ENCODE measurements at places on chromosomes 12 and 14.

DNA sequence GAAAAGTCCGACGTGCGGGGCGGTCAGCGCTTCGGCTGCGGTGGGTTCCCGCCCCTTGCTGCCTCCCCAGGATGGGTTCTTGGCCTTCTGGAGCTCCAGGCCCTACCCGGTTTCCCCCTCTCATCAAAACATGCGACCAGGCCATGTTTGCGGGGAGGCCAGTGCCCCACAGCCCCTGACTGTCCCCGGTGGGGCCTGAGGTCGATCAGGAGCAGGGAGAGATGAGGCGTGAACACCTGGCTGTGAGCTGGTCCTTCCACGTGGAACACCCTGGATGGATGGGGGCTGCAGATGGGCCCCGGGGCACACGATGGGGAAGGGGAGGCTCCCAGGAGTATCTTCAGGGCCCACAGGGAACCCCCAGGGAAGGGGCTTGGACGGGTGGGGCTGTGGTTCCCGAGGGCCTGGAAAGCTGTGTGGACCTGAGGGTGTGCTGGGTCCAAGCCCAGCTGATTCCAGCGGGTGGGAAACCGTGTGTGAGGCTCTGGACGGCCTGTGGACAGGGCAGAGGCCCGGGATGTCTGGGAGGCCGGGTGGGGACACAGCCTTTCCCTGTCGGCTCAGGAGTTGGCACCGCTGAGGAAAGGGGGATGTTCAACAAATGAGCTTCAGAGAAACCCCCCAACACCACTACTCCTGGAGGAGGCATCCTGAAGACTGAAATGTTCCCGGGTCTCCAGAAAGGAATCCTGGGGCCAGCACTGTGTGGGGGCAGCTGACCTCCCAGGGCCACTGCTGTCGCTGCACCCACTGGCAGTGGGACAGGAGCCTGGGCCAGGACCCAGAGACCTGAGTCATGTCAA is 187.0 kb upstream of the C14orf180 start:
- DNase-seq, result no peak

- DNase-seq, result no peak
Measured at GRCh38 chr12:70876952-70877351, 43.6 kb downstream of the PTPRR start.

- no peak for DNase-seq
Measured at GRCh38 chr12:94171595-94171930, 23.2 kb downstream of the PLXNC1 start.

DNA sequence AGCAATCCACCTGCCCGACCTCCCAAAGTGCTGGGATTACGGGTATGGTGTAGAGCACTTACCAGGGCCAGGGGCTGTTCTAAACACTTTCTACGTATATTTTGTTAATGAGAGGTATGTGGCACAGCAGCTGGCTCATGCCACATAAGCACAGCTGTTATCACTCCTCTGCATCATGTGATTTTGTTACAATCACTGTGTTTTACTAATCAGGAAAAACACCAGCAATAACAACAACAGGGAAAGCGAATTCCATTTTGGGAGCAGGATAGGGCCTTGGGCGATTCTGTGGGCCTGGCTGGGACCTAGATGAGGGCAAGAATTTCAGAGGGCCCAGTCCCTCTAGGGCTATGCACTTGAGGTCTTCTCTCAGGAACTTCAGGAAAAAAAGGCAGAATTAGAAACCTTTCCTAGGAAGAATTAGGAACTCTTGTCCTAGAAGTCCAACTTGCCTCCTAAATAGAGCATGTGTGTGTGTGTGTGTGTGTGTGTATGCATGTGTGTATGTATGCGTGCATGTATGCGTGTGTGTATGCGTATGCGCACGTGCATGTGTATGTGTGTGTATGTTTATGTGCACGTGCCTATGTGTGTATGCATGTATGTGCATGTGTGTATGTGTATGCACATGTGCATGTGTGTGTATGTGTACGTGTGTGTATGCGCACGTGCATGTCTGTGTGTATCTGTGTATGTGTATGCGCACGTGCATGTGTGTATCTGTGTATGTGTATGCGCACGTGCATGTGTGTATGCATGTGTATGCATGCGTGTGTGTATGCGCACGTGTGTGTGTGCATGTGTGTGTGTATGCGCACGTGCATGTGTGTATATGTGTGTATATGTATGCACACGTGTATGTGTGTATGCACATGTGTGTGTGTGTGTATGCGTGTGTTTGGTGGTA is 41.8 kb upstream of the CORO1C start:
- no peak for DNase-seq

- peak; percentile 92 for DNase-seq
Measured at GRCh38 chr12:121858662-121859572, at the start of gene HPD. Gene HPD (minus strand): TSS chr12:121858859. CDS start chr12:121858823, 36 bp downstream.

GRCh38 chr12:122584177-122584863 is 57.3 kb downstream of the KNTC1 start:
- DNase-seq, result no peak

DNA sequence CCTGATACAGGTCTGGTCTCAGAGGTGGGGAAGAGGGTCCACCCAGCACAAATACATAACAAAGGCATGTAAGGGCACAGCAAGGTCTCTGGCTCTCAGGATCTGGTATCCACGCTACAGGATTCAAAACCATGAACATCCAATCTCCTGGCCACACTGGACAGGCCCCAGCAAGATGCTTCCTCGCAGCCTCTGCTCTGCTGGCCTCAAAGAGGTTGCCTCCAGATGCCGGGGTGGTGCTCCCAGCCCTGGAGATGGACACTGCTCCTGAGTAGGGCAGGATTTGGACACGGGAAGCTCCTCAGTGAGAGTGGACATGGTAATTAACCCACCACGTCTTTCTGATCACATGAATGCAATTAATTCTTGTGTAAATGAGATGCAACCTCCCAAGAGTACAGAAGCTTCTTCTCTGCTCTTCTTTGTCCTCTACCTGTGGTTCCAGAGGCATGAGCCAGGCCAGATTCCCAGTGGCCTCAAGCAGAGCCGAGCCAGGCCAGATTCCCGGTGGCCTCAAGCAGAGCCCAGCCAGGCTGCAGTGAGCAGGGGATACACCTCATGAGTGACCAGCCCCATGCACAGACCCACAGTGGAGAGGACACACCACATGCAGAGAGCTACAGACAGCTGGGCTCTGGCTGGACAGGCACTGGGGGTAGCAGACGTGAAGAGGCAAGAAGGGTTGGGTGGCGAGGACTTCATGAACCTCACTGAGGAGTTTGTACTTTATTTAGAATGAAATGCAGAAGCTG is 186.4 kb downstream of the PIWIL1 start:
- no peak for DNase-seq

DNA sequence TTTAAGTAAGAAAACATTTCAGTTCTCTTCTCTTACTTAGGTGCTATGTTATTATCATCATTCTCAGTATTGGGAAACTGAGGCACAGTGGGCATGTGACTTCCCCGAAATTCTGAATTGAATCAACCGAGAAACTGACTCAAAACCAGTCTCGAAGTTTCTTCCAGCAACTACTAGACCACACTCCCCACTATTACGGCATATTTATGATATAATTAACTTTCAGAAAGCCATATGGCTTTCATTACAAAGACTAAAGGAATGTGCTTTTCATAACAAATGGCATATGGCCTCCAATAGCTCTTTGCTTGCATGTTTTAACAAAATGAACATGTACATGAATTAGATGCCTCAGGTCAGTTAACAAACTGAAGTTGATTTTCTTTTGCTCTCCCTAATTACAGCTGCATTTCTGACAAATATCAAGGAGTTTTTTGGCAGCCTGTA is 182.9 kb upstream of the SLC38A2 start:
- DNase-seq, result no peak

DNA sequence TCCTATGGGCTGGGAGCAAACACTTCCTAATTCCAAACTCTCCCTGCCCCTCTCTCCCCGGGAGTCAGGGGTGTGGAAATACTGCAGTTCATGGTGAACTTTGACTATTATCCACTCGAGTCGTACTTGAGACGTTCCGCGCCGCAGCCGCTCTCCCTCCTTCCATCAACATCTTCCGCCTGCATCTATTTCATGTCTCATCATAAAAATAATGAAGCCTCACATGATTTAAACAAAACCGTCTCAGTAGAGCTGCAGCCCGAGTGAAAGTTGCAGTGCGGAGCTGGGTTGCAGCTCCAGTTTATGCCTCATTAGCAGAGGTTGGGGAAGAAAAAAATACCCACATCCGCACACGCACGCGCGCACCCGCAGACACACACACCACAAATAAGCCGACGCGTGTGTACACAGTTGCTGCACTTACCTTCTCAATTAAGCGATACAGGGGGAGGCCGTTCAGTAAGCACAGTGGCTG is 283 bp downstream of the LMO3 start:
- DNase-seq, result peak; percentile 66

DNA sequence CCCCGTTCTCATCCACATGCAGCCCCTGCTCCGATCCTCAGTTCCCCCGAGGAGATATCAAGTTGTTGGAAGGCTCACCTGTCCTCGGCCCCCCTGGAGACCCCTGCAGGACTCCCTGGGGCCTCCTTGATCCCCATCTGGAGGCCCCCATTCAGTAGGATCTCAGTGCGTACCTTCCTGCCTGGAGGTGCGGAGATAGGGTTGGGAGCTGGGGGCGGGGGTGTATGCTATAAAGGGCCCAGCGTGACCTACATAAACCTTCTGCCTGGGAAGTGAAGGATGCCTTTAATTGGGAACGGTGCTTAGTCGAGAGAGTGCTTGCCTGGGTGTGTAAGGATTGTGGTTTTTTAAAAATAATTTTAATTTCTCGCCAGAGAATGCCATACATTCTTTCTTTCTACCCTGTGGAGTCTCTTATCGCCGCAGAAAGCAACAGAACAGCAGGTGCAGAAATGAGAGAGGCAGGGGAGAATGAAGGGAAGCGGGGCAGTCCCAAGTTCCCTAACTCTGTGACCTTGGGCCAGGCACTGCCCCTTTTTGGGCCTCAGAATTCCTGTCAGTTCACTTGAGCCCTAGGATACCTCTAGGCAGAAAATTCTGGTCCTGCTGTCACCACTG is 153.7 kb downstream of the TSPAN9 start:
- DNase-seq, result no peak

DNA sequence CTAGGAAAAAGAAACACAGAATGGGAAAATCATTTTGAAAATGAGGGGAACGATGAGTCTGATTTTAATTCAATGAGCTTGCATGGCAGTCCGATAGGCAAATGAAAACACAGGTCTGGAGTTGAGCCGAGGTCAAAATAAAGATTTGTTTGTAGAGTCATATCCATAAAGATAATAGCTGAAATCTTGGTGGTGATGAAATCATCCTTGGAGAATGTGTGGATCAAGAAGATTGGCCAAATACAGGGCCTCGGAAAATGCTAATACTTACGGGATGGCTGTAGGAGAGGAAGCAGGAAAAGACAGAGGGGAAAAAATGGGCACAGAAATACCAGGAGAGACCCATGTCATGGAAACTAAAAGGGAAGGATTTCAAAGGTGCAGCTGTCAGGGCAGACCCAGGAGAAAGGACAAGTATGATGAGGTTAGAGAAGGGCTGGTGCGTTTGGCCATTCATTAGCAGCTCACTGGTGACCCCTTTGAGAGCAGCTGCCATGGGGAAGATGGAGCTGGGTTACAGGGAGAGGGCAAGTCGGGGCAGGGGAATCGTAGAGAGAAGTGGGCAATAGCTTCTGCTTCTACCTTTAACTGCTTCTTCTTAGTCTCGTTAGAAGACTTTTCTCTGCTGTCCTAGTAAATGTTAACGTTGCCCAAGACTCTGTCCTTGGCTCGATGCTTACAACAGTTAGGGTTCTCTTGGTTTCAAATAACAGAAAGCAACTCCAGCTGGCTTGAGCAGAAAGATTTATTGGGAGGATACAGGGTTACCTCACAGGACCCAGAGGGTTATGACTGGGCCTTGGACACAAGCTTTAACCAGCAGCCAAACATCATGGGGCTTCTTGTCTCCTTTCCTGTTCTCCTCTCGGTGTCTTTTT is 161.8 kb downstream of the EFCAB11 start:
- DNase-seq, result peak; percentile 69

Measured in sigmoid colon (tissue), 7 donors.